Keratinocyte (primary cell): ENCODE measurements at places on chromosomes 11 and 22.

DNA sequence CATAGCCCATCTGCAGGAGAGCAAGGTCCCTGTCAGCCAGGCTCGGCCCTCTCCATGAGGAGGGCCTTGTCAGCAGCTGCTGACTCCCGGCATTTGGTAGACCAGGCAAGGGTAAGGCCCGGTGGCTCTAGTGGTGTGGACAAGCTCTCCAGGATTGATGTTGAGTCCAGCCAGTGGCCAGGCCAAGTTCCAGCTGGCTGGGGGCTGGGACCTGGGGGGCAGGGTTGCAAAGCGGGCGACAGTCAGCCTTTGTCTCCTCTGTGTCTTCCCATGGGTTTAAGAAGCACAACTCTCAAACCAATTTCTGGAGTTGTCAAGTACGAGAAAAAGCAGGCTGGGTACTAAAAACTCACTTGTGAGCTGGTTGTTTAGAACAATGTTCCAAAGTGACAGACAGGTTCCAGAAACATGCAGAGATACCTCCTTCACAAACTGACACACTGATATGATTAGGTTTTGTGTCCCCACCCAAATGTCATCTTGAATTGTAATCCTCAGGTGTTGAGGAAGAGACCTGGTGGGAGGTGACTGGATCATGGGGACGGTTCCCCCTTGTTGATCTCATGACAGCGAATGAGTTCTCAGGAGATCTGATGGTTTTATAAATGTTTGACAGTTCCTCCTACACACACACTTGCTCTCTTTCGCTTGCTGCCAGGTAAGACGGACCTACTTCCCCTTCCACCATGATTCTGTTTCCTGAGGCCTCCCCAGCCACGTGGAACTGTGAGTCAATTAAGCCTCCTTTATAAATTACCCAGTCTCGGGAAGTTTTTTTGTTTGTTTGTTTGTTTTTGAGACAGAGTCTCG, 52.3 kb upstream of the SERPIND1 start:
- DNase-seq = no peak

- no peak for DNase-seq
These were observed 155.7 kb downstream of the TBC1D22A start for GRCh38 chr22:46918197-46918596.

GRCh38 chr11:61828629-61829407, 718 bp downstream of the FADS2 start:
- no peak for DNase-seq

DNA sequence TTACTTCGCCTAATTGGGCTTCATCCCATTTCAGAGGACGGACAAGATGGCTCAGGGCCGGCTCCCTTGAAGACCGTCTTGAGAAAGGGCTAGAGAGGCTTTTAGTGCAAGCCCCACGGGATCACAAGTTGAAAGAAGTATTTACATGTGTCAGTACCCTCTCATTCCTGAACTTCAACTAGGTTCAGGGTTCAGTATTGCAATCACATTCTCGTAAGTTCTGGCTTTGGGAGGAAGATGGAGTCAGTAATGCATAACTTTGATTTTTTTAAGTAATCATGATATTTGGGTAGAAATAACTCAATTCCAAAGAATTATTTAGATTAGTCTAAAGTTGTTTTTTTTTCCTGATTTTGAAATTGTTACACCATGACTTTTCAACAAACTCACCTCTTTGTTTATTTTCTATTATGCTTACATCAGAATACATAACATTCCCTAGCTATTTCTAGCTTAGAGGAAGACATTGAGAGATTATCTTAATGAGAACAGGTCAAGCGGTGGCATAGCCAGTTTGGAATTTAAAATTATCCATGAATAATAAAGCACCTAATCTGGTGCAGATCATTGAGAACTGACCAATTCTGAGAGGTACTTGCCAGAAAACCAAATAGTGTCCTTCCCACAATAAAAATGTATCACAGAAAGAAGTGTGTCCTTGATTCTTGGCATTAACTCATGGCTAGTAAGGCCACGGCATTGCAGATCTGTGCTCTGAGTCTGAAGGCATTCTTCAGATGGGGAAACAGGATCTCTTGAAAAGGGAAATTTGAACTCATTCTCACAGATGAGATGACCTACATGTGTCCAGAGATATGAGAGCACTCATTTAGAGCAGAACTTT, 92.1 kb upstream of the BLID start:
- no peak for DNase-seq

DNA sequence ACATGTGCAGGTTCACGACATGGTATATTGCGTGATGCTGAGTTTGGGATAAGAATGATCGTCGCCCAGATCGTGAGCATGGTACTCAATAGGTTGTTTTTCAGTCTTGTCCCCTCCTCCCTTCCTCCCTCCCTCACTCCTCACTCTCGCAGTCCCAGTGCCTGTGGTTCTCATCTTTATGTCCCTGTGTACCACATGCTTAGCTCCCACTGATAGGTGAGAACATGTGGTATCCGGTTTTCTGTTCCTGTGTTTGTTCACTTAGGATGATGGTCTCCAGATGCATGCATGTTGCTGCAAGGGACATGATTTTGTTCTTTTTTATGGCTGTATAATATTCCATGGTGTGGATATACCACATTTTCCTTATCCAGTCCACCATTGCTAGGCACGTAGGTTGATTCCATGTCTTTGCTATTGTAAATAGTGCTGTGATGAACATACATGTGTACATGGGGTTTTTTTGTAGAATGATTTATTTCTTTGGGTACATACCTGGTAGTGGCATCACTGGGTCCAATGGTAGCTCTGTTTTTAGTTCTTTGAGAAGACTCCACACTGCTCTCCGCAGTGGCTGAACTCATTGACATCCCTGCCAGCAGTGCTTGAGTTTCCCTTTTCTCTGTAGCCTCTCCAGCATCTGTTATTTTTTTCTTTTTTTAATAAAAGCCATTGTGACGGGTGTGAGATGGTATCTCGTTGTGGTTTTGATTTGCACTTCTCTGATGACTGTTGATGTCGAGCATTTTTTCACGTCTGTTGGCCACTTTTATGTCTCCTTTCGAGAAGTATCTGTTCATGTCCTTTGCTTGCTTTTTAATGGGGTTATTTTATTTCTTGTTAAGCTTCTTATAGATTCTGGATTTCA, 16.4 kb downstream of the ZBED4 start:
- no peak for DNase-seq

GRCh38 chr11:21364866-21365624, 695.7 kb downstream of the NELL1 start:
- no peak for DNase-seq

GRCh38 chr22:42720263-42721044, at the start of gene A4GALT:
A4GALT (minus strand) TSS chr22:42720870; CDS start chr22:42693951, 26,919 bp downstream.
- no peak for DNase-seq

DNA sequence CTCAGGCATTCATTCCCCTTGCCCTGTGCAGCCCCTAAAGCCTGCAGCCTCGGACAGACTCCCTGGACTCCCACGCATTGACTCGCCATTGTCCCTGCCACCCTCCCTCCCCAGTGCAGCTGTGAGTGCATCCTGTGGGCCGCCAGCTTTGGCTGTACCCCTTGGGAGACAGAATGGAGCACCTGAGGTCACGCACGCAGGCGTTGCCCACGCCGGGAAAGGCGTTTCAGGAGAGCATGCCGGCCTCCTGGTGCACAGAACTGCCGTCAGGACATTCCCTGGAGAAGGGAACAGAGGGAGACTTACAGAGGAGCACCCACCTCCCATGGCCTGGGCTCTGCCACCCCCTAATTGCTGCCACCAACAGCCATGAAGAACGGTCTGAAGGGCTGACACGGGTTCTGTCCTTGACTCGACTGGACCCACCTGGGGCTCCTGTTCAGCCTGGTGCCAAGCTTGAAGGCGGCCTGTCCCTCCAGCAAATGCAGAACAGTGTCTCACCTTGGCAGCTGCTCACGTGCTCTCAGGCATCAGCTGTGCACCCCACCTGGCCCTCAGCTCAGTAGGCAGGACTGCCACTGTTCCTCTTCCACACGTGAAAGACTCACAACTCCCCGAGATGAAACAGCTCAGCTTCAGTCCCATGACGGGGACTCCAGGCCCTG, 503.8 kb downstream of the BRD1 start:
- DNase-seq = no peak

DNA sequence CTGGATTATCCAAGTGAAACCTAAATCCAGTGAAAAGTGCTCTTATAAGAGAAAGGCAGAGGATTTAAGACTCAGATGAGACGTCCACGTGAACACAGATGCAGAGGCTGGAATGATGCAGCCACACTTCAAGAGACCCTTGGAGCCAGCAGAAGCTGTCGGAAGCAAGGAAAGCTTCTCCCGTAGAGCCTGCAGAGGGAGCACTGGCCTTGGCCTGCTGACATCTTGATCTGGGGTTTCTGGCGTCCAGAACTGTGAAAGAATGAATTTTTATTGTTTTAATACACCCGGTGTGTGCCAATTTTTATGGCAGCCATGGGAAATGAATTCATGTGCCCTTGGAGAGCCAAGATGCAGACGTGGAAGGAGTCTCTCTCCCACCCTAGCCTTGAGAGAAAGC, 407.0 kb upstream of the B3GAT1 start:
- no peak for DNase-seq

DNA sequence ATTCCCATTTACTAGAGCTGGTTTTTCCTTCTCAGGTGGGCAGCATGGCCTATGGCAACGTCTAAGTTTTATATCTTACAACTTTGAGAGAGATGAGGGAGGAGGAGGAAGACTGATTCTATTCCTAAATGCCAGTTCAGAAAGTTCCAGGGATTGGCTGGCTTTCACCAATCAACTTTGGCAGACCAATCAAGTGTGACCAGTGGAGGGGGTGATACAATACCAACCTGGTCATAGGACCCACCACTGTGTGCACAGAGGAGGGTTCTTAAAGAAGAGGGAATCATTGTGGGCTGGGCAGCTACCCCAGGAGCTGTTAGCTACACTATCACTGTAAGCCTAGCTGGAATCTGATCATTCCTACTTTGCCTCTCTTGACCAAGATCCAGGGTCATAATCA, 8.1 kb downstream of the DIXDC1 start:
- DNase-seq = no peak

DNA sequence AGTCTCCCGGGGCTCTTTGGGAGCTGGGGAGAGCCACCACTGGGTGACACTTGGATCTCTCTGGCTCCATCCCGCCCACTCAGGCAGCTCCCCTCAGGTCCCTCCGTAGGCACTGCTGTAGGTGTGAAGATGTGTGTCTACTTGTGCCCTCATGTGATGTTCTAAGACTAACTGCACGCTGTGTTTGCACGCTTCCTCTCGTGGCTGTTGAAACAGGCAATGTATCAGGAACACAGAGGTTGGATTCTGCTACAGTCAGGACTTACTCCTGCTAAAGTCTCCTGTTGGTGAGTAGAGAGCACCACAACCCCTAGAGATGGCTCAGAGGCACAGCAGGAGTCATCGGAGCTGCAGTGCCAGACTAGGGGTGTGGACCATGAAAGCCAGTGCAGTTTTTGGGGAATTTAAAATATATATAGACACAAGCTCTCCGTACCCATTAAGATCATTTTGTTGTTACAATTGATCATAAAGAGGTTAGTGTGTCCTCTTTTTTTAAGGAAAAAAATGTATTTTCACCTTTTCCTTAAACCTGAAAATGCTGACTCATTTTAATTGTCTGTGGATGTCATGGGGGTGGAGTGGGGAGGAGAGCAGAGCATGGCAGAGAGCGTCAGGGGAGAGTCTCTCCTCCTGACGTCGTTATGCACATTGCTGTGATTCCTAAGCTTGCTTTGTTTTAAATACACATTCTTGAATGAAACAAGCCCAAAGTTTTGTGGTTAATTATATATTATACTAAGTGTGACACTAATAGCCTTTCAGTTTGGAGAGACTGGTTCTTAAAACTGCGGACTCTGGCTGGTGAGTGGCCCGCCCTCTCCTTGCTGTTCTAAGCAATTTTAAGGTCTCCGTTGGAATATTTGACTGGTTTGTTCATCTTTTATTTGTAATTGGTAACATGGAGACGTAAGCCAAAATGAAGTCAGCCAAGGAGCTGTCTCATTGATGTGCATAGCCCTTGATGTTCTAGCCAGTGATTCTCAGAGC, 16.2 kb upstream of the CTTN start:
- no peak for DNase-seq

GRCh38 chr11:58770627-58771457, 39.1 kb upstream of the GLYAT start:
- peak; percentile 76 for DNase-seq

DNA sequence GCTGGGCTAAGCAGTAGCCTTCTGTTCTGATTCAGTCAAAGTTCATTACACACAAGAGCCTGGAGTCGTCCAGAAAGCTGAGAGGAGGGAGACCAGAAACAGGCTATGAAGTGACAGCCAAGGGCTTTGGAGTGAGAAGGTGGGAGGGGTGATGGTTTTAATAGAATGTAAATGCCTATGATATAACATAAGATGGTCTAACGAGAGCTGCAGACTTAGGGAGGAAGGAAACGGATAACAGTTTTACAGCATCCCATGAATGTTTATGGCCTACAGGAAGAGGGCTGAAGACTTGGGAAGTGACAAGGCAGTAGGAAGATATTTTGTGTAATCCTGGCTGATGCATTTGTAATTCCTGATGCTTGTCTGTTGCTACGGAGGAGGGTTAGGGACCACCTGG, 62.0 kb downstream of the DHCR7 start:
- DNase-seq = no peak

- no peak for DNase-seq
These were observed 8.6 kb upstream of the KMT2A start for GRCh38 chr11:118427707-118428106.

- DNase-seq = no peak
These were observed 7.7 kb downstream of the FZD4 start for GRCh38 chr11:86947541-86947940.

DNA sequence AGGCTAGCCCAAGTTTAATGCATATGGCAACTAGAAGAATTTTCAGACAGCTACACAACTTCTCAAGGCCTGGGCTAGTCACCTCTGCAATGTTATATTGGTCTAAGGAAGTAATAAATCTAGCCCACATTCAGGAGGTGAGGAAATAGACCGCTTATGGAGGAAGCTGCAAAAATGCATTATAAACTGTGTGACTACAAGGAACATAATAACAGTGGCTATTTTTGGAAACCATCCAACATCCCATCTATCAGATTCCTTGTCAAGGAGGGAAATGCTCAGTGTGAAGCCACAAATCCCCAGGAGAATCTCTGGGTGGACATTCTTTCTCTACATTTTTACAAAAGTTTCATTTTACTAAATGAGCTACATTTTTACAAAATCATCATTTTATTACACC, 76.1 kb downstream of the BBOX1 start:
- DNase-seq = no peak

GRCh38 chr11:84855508-84856245, 771.5 kb downstream of the DLG2 start:
- DNase-seq = no peak

DNA sequence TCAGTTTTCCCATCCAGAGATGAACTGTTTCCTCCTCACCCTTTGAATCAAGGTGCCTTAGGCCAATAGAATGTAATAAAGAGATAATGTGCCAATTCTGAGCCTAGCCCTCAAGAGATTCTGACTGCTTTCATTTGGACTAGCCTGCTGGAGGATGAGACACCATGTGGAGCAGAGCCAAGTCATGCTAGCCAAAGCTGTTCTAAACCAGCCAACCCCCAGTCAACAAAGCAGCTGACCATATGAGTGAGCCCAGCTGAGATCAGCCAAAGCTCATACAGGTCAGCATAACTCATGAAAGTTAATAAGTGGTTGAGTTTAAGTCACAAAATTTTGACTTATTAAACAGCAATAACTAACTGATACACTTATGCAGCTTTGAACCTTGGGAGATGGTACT, 66.7 kb upstream of the DBX1 start:
- no peak for DNase-seq
